ENCODE measurements at places on chromosomes 2 and 18. TPM values are rescaled to one million over a fixed set of nuclear protein-coding genes. Genes with fewer than 3 reads are reported as not detected.

UBXN4 gene
- 42.4 TPM for total RNA-seq

FAP gene
- total RNA-seq: not detected

ALPI gene
- not detected for total RNA-seq

EMX1 gene
- total RNA-seq: 0.20 TPM

HOXD12 gene
- total RNA-seq: not detected

CGREF1 gene
- total RNA-seq: 8.7 TPM

SIX2 gene
- total RNA-seq: 0.35 TPM

ADRA2B gene
- 0.05 TPM for total RNA-seq
